ENCODE measurements at places on chromosomes 3 and 15.

DNA sequence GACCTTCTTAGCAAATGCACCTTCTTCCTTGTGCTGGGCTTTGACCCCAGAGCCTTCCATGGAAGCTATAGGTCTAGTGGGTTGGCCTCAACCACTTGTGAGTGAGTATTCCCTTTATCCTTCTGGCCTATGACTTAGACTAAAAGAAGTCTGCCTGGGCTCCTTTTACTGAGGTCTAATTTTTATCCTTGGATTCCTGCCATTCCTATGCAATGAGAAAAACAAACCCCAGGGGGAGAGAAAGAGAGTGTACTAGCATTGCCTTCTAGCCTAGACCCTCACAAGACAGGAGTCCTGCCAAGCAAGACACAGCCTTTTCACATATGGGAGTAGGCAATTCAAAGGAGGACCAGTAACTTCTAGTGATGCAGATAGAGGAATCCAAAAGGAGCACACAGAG is 155.4 kb downstream of the PPM1L start:
- DNase-seq = no peak

GRCh38 chr3:73680391-73681095 is 55.8 kb upstream of the PDZRN3 start:
- no peak for DNase-seq

GRCh38 chr3:149663966-149664365 is 6.1 kb upstream of the WWTR1 start:
- DNase-seq = no peak

- DNase-seq = no peak
Measured at GRCh38 chr3:181326637-181327223, 337.2 kb upstream of the DNAJC19 start.

GRCh38 chr3:60555686-60556354 is 695.4 kb downstream of the FHIT start:
- no peak for DNase-seq

DNA sequence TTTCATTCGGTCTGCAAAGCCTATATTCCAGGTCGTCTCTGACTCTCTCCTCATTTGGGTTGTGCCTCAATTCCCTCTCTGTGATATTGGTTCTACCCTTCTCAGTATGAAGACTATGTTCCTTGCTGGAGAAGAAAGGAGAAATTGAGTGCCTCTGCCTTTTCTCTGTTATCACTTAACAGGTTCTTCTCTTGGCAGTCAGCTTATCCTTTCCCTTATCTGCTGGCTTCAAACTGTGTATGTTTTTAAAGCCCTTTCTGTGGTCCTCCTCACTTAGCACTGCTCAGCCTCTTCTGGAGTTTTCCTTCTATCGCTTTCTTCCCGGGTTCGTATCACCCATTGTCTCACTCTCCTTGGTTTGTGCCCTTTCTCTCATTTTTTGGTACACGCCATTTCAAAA is 65.3 kb upstream of the FSTL1 start:
- no peak for DNase-seq

- no peak for DNase-seq
Measured at GRCh38 chr3:42605546-42606173, 5.2 kb downstream of the NKTR start.

DNA sequence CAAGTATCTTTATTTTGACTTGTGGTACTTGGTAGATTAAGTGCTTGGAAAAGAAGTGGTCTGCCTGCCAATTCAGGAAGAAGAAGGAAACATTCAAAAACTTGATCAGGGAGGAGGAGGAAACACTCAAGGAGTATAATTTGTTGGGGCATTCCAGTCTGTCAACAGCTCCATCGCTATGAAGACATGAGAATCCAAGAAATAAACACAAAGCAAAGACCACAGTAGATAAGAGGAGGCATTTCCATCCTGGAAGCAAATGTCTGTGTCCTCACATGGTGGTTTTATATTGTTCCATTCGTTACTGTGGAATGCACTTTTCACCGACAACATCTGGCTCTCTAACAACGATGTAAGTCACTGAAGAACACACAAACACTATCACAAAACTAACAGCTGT is 176.1 kb upstream of the FRMD4B start:
- DNase-seq = no peak

DNA sequence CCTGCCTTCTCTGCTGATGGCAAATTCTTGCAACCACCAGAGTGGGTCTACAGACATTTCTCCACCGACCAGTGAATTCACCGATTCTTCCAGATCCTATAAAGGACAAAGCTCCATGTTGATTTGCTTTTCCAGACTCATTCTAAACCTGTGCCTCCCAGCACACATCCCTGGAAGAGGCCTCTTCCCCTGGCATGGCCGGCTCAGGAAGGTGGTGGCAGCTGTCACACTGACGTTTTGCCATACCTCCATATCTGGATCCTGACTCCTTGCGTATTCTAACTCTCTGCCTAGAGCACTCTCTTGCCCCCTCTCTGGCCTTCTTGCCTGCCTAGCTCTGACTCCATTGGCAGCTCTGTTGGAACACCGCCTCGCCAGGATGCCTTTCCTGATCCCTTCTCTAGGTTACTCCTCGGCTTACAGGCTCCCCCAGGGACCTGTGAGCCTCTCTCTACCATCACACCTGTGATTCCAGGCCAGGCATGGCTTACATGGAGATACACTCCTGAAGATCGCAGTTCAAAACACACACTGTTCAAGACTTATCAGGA is 31.0 kb downstream of the SLCO2A1 start:
- no peak for DNase-seq

GRCh38 chr3:127680798-127681221 is 8.1 kb downstream of the ABTB1 start:
- DNase-seq = no peak
